CD4-positive, alpha-beta T cell treated with Interleukin-10 for 1 hour (primary cell): ENCODE measurements at places on chromosomes 13 and 19.
A peak's percentile ranks its signal among the peaks of the same experiment; 100 is the strongest.

- no peak for DNase-seq
Measured at GRCh38 chr13:93963266-93964145, 516.0 kb downstream of the DCT start.

GRCh38 chr19:51327066-51328001, 14.6 kb downstream of the VSIG10L start:
- peak; percentile 40 for DNase-seq

DNA sequence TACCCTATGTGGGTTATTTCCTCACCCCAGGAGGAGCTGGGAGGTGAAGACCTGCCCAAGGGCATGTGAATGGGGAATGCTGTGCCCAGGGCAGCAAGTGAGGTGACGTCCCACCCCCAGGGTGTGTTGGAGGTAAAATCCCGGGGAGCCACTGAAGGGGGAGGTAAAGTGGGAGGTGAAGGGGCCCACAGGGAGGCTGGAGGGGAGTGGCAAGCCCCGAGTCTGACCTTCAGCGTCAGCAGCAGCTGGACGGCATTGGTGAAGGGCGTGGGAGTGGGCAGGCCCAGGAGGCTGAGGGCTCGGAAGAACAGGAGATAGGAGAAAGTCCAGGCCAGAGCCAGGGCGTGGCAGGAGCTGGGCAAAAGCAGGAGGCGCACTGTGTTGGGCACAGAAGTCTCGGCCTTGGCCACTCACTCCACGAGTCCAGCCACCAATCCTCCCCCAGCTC, 2.4 kb downstream of the MBOAT7 start:
- no peak for DNase-seq

DNA sequence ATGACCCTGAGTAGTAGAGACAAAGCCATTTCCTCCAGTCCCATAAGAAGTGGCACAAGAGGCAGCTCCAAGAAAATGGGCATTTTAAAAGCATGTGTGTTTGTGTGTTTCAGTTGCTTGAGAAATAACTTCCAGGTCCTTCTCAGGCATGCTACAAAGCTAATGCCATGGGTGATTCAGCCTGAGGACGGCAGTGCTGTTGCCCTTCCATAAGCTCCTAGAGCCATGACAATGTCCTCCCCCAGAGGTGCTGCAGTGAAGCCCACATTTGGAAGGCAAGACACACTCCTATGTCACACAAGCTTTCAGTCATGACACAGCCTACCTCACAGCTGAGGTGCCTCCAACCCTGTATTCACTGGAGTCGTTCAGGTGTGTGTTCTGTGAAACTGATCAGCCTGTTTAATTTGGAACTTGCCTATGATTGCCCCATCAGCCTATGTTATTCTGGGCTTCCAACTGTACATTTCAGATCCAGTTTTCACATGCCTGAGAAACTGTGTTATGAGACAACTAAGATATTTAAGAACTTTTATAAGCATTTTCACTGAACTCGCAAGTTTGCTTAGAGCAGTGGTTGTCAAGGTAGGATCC, 213.6 kb downstream of the FOXO1 start:
- DNase-seq: no peak

GRCh38 chr19:28632371-28633080, 580.4 kb downstream of the UQCRFS1 start:
- DNase-seq: no peak

DNA sequence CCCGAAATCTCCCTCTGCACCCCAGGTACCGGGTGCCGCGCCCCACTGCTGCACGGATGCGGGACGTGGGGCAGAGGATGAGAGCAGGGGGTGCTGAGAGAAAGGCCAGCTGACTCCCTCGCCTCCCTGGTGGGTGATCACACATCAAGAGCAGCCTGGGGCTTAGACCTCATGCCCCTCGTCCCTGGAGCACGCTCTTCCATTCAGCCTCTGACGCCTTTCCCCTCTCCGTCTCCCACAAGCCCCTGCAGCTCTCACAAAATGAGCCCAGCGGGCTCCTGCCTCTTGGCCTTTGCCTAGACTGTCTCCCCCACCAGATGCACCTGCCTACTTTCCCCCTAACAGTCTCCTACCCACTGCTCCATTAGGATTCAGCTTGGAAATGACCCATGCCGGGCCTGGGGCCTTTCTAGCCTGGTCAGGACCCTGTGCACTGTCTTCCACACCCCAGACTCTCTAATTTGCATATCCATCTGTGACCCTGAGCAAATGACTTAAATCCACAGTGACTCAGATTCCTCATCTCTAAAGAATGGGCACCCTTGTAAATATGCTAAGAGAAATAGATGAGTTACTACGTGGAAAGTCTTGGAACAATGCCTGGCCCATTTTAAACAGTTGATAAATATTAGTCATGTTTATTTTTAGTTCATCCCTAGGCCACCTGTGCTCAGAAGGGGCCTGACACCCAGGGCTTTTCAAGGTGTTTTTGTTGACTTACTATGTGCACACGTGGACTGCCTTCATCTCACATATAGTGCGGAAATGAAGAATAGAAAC, 582 bp upstream of the PTPRH start:
- no peak for DNase-seq

DNA sequence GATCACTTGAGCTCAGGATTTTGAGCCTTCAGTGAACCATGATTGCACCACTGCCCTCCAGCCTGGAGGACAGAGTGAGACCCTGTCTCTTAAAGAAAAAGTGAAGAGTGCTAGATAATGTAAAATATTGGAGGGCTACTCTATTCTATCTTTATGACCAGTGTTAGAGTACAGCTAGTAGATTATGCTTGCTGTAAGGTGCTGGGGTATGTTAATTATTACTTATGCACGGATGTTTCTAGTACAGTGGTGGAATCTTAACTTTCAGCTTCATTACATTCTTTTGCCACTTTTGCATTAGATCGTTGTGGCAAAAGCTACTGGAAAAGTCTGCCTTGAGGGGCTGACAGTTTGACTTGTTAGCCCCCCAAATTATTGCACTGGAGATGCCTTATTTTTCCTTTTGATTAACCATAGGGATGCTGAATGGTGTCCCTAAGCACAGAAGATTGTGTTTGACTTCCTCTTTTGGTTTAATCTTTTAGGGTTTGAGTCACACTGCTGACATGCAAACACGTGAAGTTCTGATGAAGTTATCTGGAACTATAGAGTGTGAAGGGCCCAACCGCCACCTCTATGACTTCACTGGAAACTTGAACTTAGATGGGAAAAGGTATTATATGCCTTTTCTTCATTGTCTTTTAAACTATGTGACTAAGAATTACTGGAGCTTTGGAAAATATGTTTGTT, 169.8 kb downstream of the ATP8A2 start:
- DNase-seq: no peak
